ENCODE measurements at places on chromosomes 5 and 9. TPM values are rescaled to one million over a fixed set of nuclear protein-coding genes. Genes with fewer than 3 reads are reported as not detected.

The CCDC192 gene
- total RNA-seq, result not detected

The IL7R gene
- total RNA-seq, result 0.37 TPM

The ACTBL2 gene
- not detected for total RNA-seq

The JAKMIP2 gene
- total RNA-seq, result 1.1 TPM

The HAVCR1 gene
- 0.37 TPM for total RNA-seq

The TMEM232 gene
- total RNA-seq, result 5.1 TPM

The FAM221B gene
- not detected for total RNA-seq

The OMD gene
- total RNA-seq, result 0.20 TPM

The PCDHGA5 gene
- total RNA-seq, result 0.73 TPM
